Cortex of kidney (tissue), 1 donor: ENCODE measurements at places on chromosomes 13 and 19.

- no peak for DNase-seq
Observed at GRCh38 chr19:37551129-37551993, 43.2 kb downstream of the ZNF571 start.

GRCh38 chr13:42623916-42624315, 50.0 kb downstream of the TNFSF11 start:
- DNase-seq, result no peak

DNA sequence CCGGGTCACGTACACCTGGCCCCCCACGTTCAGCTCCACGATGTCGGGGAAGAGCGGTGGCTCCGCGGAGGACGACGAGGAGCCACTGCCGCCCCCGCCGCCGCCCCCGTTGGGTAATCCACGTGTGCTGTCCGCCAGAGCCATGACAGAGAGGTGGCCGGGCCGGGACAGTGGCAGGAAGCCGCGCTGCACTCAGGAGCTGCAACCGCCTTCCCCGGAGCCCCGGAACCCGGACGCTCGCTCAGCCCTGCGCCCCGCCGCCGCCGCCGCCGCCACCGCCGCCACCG, 257 bp downstream of the KCTD12 start:
- no peak for DNase-seq

GRCh38 chr13:69616396-69616795, 491.2 kb upstream of the ATXN8OS start:
- no peak for DNase-seq

- DNase-seq, result no peak
Observed at GRCh38 chr19:44306283-44306682, 1.5 kb upstream of the ZNF235 start.

- no peak for DNase-seq
Observed at GRCh38 chr13:24858953-24859352, 95.0 kb downstream of the RNF17 start.

- no peak for DNase-seq
Observed at GRCh38 chr13:24129914-24130774, 30.4 kb upstream of the SPATA13 start.
